Activated CD4-positive, alpha-beta T cell treated with anti-CD3 and anti-CD28 coated beads, Interleukin-2, amount 50 U/mL, for 24 hours (primary cell): ENCODE measurements at places on chromosomes 13 and 19.

- DNase-seq: no peak
These were observed 3.1 kb upstream of the FFAR1 start for GRCh38 chr19:35344511-35345031.

DNA sequence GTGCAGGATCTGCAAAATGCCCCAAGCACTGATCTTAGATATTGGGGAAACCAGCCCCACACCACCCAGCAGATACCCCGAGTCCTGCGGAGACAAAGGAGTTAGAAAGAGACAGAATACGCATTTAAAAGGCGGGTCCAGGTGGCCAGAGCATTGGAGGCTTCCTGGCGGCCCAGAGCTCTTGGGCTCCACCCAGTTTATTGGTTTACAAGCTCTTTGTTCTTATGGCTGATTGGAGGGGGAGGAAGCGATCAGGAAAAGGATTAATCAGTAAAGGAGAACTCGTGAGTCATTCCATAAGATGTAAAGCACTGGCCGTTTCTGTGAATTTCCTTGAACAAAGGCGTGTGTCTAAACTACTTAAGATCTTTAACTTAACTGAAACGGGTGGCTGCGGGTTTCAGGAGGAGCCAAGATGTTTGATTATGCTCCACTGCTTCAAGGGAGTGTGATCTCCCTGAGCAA, 926 bp downstream of the ZNF587 start:
- no peak for DNase-seq

DNA sequence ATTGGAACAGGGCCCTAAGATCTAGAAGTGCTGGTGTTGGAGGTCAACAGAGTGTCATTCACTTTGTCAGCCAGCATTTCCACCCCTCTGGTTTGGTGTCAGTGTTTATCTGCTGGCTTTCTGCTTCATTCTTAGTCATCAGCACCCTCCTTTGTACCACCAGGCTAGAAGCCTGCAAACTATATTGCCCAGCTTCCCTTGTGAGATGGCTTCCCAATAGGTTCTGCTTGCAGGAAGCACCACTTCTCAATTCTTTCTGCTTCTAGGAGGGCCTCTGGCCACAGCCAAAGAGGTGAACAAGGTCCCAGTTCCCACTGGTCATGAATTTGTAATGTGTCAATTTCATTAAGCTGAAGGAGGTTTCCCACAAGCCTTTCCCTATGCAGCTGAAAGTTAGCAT, 36.4 kb upstream of the CALM3 start:
- DNase-seq: no peak

GRCh38 chr13:40169476-40169875, 497.0 kb downstream of the FOXO1 start:
- DNase-seq: no peak

DNA sequence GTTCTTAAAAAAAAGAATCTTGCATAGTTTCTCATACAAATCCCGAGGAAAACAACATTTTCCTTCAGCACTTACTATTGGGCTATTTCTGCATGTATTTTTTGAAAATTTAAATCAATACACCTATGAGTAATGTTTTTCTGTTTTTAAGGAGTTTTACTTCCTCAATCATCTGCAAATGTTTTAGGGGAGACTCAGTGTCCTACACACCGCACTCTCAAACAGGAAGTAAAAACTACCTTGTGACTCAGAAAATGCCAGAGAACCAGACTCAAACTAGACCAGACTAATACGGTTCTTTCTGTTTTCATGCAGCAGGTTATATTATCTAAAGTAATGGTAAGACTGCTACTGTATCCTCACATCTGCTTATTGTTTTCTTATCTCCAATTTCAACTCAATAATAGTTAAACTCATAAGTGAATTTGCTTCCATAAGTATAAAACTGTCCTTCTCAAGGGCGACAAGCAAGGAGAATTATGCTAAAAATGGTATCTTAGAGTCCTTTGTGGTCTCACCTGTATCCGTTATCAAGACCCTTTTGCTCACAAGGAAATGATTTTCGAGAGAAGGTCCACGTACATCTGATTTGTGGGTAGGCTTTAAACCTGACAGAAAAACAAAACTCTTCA, 52.5 kb downstream of the FLT3 start:
- DNase-seq: no peak

- DNase-seq: no peak
These were observed 53.5 kb upstream of the SOX21 start for GRCh38 chr13:94765814-94766213.

GRCh38 chr13:113656003-113656588, 1.9 kb downstream of the ATP4B start:
- no peak for DNase-seq

DNA sequence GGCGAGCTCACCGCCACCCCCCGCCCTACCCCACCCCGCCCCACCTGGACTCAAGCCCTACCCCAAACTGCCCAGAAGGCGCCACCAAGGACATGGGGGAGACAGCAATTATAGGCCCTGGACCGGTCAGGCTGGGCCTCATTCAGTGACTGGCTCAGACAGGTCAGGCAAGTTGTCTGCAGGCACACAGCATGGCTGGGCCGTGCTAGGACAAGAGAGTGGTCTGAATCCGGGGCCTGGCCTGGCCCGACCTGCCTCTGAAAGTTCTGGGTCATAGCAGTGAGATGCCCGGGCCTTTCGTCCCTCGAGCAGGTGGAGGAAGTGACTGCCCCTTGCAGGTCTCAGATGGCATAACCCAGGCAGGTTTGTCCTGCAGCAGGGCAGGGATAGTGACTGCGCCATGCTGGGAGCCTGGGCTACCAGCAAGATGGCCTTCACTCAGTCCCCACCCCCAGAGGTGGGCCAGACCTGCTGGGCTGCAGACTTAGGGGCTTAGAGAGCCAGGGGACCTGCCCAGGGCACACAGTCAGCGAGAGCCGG, 21.0 kb downstream of the COMP start:
- DNase-seq: no peak

DNA sequence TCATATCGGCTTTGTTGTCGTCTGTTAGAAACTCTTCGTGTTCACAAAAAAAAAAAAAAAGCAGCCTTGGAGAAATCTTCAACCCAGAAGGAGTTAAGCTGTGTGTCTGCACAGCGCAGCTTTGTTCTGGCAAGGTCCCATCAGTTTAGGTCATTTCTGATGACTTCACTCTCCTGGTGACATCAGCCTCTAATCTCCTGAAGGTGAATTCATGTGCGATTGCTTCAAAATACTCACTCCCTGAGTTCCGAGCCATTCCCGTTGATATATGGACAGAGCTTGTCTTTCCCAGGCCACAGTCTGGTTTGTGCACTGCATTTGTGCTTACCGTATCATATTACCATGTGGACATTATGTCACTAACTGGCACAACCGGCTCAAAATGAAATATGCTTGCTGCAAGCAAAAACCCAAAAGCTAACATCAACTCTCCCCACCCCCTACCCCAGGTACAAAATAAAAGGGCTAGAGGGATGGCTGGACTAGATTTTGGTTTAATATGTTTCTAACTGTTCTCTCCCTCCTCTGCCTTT, 342.4 kb downstream of the KCNRG start:
- DNase-seq: no peak

- no peak for DNase-seq
These were observed 77.0 kb downstream of the SOX1 start for GRCh38 chr13:112143753-112144615.

- DNase-seq: no peak
These were observed 39.4 kb downstream of the IER2 start for GRCh38 chr19:13189600-13189999.

DNA sequence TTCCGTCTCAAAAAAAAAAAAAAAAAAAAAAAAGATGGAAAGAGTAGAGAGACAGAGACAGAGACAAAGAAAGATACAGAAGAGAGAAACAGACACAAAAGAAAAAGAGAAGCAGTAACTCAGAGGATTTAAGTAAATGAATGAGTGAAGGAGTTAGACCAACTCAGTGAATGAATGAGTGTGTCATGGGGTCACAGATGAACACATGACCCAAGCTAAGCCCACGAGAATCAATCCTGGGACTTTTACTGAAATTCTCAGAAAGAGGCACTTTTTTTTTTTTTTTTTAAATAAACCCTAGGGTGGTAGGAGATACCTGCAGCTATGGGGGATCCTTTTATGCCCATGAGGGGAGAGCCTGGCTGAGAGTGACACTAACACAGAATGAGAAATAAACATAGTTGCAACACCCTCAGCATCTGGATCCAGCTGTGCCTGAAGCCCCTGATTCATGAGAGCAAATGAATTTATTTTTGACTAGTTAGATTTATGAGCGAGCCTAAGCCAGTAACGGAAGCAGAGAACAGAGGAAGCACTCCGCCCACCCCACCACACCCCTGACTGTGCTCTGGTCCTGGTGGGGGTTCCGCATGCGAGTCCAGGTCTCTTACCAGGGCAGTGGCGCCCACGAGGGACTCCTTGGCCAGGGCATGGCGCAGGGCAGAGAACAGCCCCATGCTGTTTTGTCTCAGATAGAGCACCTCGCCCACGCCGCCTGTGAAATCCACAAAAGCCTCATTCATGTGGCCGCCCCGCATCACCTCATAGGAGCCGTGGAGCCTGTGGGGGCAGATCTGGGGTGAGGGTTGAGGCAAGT, 4.6 kb downstream of the CAPN12 start:
- DNase-seq: no peak
